ENCODE measurements at places on chromosomes 2 and 18.
A peak's percentile ranks its signal among the peaks of the same experiment; 100 is the strongest.

DNA sequence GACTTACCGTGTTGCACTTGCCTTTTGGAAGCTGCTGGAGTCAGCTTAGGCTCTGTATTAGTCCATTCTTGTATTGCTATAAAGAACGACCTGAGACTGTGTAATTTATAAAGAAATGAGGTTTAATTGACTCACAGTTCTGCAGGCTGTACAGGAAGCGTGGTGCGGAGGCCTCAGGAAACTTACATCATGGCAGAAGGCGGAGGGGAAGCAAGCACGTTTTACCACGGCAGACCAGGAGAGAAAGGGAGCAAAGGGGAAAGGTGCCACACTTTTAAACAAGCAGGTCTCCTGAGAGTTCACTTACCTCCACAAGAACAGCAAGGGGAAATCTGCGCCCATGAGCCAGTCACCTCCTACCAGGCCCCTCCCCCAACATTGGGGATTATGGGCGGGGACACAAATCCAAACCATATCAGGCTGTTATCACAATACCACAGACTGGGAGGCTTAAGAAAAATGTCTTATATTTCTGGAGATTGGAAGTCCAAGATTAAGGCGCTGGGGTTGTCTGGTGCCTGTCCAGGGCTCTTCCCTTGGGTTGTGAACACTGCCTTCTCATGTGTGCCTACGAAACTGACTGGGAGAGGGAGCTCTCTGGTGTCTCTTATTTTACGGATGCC lies 3.6 kb upstream of the D2HGDH start:
- DNase-seq: peak; percentile 50

DNA sequence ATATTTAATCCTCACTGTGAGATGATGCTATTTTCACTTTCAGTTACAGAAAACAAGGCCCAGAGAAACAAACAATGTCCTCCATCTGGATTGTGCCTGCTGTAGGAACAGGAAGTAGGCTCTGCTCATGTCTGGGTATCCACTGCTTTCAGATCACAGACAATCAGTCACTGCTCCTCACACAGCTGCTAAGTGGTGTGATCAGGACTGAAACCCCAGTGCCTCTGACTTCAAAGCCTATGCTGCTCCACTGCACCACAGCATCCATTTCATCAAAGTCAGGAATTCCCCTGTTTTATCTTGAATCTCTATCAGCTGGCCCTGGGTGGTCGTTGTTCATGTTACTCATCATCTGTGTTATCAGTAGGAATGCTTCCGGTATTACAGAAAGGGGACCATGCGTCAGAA lies 303.8 kb upstream of the TRIB2 start:
- DNase-seq: no peak

DNA sequence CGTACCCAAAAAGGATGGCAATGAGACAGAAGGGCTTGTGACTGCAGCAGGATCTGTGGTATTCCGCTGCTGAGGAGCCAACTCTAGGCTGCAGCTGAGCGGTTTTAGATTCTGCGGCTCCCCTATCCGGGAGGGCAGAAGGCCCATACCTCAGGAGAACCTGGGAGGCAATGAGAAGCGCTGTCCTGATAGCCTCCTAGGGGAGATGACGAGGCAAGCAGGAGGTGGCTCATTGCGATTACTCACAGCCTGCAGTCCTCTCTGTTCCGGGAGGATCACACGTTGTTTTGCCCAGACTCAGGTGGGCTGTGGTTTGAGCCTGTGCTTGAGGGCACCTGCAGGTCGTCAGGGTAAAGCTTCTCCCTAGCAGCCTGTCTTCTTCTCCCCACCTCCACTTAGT lies 65.1 kb downstream of the COA5 start:
- DNase-seq: no peak

- DNase-seq: no peak
Observed at GRCh38 chr18:67144329-67144728, 372.2 kb downstream of the DSEL start.

GRCh38 chr18:55220523-55220922 lies 261.3 kb upstream of the CCDC68 start:
- peak; percentile 3 for DNase-seq

- no peak for DNase-seq
Observed at GRCh38 chr18:10044054-10044453, 130.2 kb downstream of the VAPA start.

GRCh38 chr2:172919732-172920131 lies 155.9 kb upstream of the MAP3K20 start:
- DNase-seq: no peak

- DNase-seq: no peak
Observed at GRCh38 chr2:16741498-16741897, 75.9 kb upstream of the CYRIA start.

GRCh38 chr2:241810307-241811200 lies 1.6 kb downstream of the NEU4 start:
- DNase-seq: no peak

- no peak for DNase-seq
Observed at GRCh38 chr2:62931536-62931935, 119.1 kb upstream of the OTX1 start.

GRCh38 chr2:128303095-128303791 lies 15.4 kb downstream of the HS6ST1 start:
- no peak for DNase-seq

- peak; percentile 52 for DNase-seq
Observed at GRCh38 chr2:195838002-195838401, 181.0 kb downstream of the SLC39A10 start.

- DNase-seq: no peak
Observed at GRCh38 chr2:160612266-160612856, 118.8 kb upstream of the RBMS1 start.

DNA sequence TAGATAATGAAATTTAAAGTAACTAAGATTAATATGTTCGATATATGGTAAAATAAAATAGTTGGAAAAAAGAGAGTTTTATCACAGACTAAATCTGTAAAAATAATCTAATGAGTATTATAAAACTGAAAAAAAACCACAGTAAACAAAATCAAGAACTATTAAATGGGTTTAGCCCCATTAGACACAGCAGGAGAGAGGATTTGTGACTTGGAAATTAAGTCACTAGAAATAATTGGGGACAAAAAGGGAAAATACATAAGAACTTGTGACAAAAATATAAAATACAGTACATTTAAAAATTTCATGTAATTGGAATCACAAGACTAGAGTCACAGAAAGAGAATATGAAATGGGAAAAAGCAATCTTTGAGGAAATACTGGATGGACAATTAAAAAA lies 1114.6 kb upstream of the KLHL29 start:
- no peak for DNase-seq

GRCh38 chr2:105052773-105053172 lies 14.9 kb downstream of the MRPS9 start:
- DNase-seq: no peak

DNA sequence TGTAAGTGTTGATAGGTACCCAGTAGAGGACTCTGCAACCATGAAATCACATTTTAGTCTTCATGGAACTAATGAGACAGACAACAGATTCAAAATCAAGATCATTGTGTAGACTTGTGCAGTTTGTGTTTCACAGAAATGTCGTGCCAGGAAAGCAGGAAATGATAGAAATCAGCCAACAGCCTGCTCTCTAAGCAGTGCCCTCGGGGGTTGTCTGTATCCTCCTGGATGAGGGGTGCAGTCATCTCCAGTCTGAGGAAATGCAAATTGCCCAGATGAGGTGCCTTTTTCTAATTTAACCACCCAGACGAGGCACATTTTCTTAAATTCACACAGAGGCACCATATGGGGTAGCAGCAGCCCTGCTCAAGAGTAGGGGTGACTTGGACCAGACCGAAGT lies 663.1 kb downstream of the XIRP2 start:
- no peak for DNase-seq

DNA sequence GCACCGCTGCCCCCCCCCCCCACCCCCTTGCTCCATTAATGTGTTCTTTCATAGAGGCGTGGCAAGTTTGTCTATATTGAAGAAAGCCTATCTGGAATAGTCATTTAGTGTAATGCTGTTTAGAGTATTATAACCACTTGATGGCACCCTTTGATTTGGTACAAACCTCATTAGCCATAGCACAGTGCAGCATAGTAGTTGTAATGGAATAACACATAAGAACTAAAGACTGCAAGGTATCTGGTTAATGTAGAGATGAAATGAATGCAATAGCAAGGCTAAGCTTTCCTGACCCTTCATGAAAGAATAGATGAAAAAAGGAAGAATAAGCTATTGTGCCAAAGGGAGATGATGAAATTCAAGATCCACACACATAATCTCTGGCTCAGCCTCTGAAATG lies 81.9 kb downstream of the EHBP1 start:
- peak; percentile 31 for DNase-seq

- DNase-seq: no peak
Observed at GRCh38 chr2:226798422-226799210, 1.0 kb downstream of the IRS1 start.

GRCh38 chr2:215137329-215137686 lies 1.1 kb downstream of the ABCA12 start:
- DNase-seq: no peak

DNA sequence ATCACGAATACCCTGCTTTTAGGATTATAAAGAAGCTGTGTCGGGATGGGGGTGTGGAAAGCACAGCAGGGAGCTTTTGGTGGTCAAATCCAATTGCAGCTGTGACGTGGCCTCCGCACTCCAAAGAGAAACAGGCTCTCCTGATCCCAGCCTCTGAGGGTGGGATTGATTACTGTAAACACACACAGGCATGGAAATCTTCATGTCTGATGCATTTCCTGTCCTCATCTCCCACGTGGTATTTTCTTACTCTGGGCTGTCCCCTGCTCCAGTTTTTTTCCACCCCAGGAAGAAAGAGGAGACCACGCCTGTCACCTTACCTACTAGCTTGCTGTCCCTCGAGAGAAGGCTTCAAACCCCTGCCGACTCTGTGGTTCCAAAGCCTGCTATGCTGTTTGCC lies 22.7 kb downstream of the RNF152 start:
- DNase-seq: no peak

DNA sequence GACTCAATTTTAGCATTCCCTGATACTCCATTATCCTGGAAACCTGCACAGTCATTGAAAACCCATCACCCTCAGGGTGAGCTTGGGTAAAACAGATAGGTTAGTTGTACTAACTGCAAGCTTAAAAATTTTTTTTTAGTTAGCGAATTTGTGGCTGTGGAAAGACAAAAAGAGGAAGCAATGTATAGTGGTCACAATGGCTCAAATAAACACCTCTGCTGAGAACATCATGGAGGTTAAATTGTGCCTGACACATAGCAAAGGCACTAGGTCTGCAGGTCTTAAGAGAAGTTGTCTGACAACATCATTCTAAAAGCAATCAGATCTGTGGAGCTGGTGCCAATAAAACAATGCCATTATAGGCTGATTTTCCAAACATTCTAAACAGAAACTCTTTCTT lies 84.4 kb upstream of the CAVIN2 start:
- no peak for DNase-seq

- DNase-seq: no peak
Observed at GRCh38 chr18:60446821-60447220, 74.2 kb upstream of the MC4R start.

DNA sequence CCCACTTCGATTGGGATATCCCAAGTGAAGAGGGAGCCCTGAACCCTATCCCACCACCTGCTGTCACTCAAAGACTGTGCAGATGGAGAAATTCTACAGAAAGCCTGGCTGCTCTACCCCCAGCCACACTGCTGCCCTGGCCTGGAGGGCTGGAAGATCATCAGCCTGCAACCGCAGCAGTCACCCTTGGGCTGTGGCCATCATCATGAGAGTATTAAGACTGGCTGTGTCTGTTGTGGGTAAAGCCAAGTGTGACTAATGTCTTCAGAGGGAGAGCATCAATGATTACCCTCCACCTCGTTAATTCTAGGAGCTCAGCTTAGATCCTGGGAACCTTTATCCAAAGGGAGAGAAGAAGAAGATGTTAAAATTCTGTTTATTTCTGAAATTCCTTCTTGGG lies 221.5 kb downstream of the TFCP2L1 start:
- DNase-seq: no peak

DNA sequence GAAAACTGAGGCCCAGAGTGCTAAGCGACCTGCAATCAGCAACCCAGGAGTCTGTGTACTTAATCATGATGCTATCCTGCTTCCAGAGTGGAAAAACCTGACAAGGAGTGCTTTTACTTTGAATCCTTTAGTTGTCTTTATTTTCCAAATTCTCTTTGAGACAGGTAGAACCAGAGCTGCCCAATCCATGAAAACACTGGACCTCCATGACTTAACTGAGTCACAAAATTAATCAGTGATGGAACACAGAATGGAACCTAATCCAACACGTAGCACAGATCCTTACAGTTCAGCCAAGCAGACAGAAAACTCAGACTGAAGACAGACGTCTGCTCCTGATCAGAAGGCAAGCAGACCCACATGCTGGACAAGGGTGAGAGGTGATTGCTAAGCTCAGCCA lies 175.6 kb downstream of the BCL11A start:
- DNase-seq: no peak

- no peak for DNase-seq
Observed at GRCh38 chr2:120820263-120820952, 84.7 kb downstream of the GLI2 start.

DNA sequence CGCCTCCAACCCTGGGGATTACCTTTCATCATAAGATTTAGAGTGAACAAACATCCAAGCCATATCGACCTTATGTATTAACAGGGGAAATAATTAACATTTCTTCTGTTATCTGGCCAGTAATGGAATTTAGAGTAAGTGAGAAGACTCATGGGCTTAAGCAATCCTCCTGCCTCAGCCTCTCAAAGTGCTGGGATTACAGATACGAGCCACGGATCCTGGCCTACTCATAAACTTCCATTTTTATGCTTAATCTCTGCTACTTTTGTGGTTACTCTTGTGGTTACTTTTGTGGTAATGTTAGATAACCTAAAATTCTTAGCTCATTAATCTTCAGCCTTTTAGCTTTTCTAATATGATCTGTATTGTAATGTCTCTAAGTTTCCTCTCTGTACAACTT lies 159.3 kb upstream of the SLC8A1 start:
- no peak for DNase-seq

- DNase-seq: no peak
Observed at GRCh38 chr2:20594957-20595356, 55.9 kb downstream of the HS1BP3 start.

GRCh38 chr2:154710685-154711084 lies 12.2 kb downstream of the KCNJ3 start:
- no peak for DNase-seq

DNA sequence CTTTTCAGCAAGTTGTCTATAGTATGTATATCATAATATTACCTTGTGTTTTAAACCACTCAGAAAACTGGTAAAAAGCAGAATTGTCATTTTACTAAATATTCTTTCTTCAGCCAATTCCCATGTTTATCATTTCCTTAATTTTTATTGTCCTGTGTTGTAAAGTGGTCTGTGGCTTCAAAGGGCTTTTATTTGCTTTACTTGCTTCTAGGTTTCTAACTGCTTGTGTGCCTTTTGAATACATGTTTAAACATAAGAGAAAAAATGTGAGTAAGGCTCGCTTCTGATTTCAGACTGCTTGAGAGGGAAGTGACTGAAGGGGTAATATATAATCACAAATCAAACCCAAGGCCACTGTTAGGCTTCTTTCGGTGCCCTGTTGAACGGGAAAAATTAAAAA lies 407.5 kb upstream of the NRP2 start:
- DNase-seq: no peak

Data from inflammatory macrophage treated with lipopolysaccharide for 1 hour (primary cell).